Osteoblast (primary cell): ENCODE measurements at places on chromosomes 7 and 10. TPM values are rescaled to one million over a fixed set of nuclear protein-coding genes. Genes with fewer than 3 reads are reported as not detected.
A peak's percentile ranks its signal among the peaks of the same experiment; 100 is the strongest.

DNA sequence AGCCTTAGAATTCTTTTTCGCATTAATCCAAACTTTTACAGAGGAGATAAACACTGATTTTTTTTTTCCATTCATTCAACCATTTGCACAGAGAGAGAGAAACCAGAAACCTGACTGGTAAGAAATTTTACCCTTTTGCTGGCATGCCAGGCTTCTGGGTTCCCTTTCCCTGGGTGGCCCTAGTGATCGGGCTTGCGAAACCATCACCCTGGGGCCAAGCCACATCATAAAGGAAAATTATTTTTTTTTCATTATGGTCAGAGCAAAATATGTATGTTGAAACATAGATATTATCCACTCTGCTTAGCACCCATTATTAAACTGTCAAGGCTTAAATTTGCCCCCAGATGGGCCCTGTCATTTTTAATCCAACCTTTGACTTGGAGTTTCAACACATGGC, 55.4 kb upstream of the INHBA start:
- H3K27me3 ChIP-seq, result no peaks in the 10 kb centered on the region
- no peak overlapping the region for H3K27ac ChIP-seq

GRCh38 chr10:5543623-5544022, 18.9 kb downstream of the CALML3 start:
- H3K27me3 ChIP-seq, result no peaks in the 10 kb centered on the region
- peak; percentile 34 for DNase-seq
- H3K36me3 ChIP-seq, result no peaks in the 10 kb centered on the region
- peaks cover 37% of the 10 kb centered on the region for H3K4me1 ChIP-seq

DNA sequence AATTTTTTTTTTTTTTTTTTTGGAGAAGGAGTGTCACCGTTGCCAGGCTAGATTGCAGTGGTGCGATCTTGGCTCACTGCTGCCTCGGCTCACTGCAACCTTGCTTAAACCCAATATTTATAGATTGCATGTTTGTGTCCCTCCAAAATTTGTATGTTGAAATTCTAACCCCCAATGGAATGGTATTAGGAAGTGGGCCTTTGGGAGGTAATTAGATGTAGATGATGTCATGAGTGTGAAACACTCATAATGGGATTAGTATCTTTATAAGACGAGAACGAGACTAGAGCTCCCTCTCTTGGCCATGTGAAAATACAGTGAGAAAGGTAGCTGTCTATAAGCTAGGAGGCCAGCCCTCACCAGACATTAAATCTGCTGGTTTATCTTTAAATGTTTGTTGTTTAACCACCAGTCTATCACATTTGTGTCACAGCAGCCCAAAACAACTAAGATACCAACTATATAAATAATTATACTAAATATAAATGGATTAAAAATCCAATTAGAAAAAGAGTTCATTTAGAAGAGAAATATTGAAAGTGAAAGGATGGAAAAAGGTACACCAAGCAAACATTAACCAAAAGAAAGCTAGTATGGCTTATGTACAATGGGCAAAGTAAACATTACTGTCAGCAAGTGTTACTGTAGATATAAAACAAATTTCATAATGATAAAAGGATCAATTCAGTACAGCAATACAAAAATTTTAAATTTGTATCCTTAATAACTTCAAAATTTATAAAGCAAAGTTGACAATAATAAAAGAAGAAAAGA, 9.3 kb downstream of the TCAF1 start:
- no peaks in the 10 kb centered on the region for H3K36me3 ChIP-seq
- no peaks in the 10 kb centered on the region for H3K27me3 ChIP-seq
- no peak overlapping the region for H3K27ac ChIP-seq
- no peak overlapping the region for H3K4me3 ChIP-seq

DNA sequence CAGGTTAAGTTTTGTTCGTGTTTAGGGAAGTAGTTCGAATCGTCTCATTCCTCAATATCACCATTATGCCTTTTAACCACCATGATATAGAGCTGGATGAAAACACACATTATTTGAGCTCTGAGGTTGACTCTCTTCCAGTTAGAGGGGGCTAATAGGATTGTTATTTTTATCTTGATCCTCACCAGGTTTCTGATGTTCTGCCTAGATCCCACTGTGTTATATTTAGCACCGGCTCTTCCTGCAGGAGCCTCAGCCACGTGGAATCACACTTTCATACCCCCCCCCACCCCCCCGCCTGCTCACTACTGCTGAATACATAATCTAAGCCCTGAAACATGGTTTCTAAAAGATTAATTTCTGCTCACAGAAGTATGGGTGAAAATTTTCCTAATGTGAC, 88.3 kb downstream of the NRCAM start:
- no peaks in the 10 kb centered on the region for H3K36me3 ChIP-seq
- no peak for DNase-seq
- H3K4me3 ChIP-seq, result no peak overlapping the region
- H3K4me1 ChIP-seq, result peaks cover 2% of the 10 kb centered on the region
- H3K27ac ChIP-seq, result no peak overlapping the region

GRCh38 chr7:38187794-38188440, 9.9 kb downstream of the STARD3NL start:
- H3K4me3 ChIP-seq, result no peak overlapping the region
- peaks cover 5% of the 10 kb centered on the region for H3K36me3 ChIP-seq
- DNase-seq, result no peak
- no peaks in the 10 kb centered on the region for H3K27me3 ChIP-seq
- no peak overlapping the region for H3K27ac ChIP-seq

DNA sequence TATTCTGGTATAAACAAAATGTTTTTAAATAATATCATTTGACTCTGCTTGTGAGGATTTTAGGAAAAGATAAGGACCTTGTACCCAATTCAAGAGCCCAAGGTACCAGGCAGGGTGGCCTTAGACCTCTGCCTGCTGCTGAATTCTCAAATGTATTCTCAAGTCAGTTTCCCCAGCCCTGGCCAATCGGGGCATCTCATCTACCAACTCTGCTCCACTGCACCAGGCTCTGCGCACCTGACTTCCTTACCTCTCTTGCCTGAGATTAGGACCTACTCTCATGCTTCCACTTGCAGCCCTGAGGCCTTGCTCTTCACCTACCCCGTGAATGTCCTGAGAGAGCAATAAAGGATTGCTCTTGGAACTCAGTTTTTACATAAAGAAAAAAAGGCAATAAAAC, 69.6 kb upstream of the EZH2 start:
- H3K27me3 ChIP-seq, result no peaks in the 10 kb centered on the region
- no peak overlapping the region for H3K27ac ChIP-seq
- H3K4me3 ChIP-seq, result no peak overlapping the region
- no peaks in the 10 kb centered on the region for H3K36me3 ChIP-seq
- no peaks in the 10 kb centered on the region for H3K4me1 ChIP-seq
- no peak for DNase-seq

- H3K4me1 ChIP-seq, result peaks cover 9% of the 10 kb centered on the region
- no peak for DNase-seq
- H3K27ac ChIP-seq, result peak overlapping the region; percentile 0
- no peaks in the 10 kb centered on the region for H3K27me3 ChIP-seq
- no peak overlapping the region for H3K4me3 ChIP-seq
- peaks cover 70% of the 10 kb centered on the region for H3K36me3 ChIP-seq
Observed at GRCh38 chr7:130024390-130024789, 26.8 kb downstream of the ZC3HC1 start.

- H3K27me3 ChIP-seq, result no peaks in the 10 kb centered on the region
- H3K4me1 ChIP-seq, result no peaks in the 10 kb centered on the region
- no peak for DNase-seq
- H3K4me3 ChIP-seq, result no peak overlapping the region
Observed at GRCh38 chr10:131725581-131726069, 175.2 kb upstream of the PPP2R2D start.

DNA sequence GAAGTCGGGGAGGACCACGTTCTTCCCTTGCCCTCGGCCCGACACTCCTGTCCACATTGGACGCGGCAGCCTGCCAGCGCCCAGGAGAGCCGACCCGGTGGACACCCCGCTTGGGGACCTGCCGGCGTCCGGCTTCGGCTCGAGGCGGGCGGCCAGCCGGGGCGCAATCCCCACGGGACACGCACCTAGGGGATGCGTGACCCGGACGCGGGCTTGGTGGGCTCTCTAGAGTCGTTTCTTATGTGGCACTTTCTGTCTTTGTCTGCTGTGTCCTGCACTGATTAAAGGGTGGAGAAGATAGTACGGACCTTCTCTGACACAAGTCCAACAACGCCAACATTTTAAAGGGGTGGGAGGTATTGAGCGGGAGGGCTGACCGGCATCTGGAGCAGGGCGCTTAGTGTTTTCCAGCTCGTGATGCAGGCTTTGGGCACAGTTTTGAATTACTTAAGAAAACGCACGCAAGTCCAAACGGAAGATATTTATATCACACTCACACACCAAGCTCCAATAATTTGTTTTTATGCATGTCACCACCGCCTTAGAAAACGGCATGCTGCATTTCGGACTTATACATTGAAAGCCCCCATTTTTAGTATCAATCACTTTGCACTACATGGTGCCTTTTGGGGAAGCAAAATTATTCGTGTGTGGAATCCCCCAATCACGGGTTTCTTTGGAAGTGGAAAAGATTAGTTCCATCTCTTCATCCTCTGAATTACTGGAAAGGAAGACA, 3.9 kb upstream of the SPAG6 start:
- DNase-seq, result no peak
- peaks cover 89% of the 10 kb centered on the region for H3K27me3 ChIP-seq
- H3K36me3 ChIP-seq, result no peaks in the 10 kb centered on the region
- no peak overlapping the region for H3K27ac ChIP-seq

GRCh38 chr7:142847353-142847752, 7.5 kb upstream of the EPHB6 start:
- peaks cover 15% of the 10 kb centered on the region for H3K27me3 ChIP-seq
- no peaks in the 10 kb centered on the region for H3K4me1 ChIP-seq
- DNase-seq, result no peak
- no peak overlapping the region for H3K4me3 ChIP-seq

DNA sequence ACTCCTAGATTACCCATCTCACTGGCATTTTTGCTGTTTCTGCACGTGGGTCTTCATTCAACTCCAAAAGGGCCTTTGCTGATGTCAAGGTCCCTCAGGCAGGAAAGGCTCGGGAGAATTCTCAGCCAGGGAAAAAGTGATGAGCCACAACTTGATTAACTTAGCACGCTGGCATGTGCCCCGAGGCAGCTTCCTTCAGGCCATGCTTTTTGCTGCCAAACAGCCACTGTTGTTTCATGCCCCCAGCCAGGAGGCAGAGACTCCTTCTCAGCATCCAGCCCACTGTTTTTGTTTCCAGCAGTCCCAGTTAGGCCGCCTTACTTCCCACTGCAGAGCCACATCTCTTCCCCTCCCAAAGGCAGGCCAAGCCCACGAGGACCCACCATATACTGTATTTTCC, 266.5 kb upstream of the YAE1 start:
- DNase-seq, result no peak
- no peaks in the 10 kb centered on the region for H3K36me3 ChIP-seq
- H3K27ac ChIP-seq, result no peak overlapping the region
- no peaks in the 10 kb centered on the region for H3K4me1 ChIP-seq
- H3K4me3 ChIP-seq, result no peak overlapping the region

The LHFPL3 gene
- not detected in 2 replicates for total RNA-seq

The GBX1 gene
- total RNA-seq, result not detected in 2 replicates

The TRPV5 gene
- not detected in 2 replicates for total RNA-seq

The ODAD2 gene
- 0.59 and 0.72 TPM in 2 replicates for total RNA-seq

The TRDMT1 gene
- 7.1 and 7.6 TPM in 2 replicates for total RNA-seq
